Cortex of kidney (tissue), 1 donor: ENCODE measurements at places on chromosomes 2 and 18.

DNA sequence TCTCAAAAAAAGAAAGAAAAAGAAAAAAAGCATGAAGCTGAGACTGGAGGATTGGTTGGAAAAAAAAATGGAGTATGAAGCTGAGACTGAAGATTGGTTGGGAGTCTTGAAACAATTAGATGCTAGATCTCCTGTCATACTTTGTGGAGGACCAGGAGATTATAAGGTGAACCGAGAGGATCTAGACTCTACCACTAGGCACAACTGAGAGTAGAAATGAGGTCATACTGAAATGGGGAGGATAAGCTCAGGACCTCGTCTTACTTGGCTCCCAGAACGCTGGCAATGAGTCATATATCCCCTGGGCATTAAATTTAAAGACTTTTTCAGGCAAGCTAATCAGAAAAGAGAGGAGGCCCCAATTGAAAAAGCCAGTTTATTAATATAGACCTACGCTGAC is 3.3 kb upstream of the ORC2 start:
- DNase-seq, result no peak

DNA sequence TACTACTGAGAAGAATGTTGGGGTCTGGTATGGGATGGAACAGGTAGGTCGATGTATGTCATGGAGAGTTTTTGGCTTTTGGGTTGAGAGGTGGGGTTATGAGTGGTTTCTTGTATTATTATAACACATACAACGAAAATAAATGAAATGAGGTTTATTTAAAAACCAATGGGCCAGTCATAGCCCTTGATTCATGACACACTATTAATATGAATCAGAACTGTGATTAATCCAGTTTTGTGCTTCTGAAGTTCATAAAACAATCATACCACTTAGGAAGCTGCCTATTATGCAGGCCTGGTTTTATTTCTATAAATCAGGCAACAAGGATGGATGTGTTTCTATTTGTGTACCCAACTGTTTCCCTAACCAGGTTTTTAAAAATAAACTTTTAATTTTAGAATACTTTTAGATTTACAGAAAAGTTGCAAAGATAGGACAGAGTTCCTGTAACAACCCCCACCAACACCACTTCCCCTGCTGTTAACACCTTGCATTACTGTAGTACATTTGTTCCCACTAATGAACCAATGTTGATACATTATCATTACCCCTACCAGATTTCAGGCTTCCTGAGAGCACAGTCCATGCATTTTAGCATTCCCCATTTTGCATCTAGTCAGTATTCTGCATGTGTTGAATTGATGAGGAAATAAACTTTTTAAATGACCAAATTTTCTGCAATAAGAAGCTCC is 37.5 kb upstream of the NCOA1 start:
- no peak for DNase-seq

DNA sequence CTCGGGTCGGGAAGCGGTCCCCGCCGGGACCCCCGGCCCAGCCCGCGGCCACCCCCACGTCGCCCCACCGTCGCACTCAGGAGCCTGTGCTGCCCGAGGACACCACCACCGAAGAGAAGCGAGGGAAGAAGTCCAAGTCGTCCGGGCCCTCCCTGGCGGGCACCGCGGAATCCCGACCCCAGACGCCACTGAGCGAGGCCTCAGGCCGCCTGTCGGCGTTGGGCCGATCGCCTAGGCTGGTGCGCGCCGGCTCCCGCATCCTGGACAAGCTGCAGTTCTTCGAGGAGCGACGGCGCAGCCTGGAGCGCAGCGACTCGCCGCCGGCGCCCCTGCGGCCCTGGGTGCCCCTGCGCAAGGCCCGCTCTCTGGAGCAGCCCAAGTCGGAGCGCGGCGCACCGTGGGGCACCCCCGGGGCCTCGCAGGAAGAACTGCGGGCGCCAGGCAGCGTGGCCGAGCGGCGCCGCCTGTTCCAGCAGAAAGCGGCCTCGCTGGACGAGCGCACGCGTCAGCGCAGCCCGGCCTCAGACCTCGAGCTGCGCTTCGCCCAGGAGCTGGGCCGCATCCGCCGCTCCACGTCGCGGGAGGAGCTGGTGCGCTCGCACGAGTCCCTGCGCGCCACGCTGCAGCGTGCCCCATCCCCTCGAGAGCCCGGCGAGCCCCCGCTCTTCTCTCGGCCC is 13.6 kb downstream of the SPEG start:
- no peak for DNase-seq

- DNase-seq, result no peak
Observed at GRCh38 chr2:207354462-207354861, 175.3 kb upstream of the CREB1 start.

- DNase-seq, result no peak
Observed at GRCh38 chr18:5103286-5103685, 93.8 kb downstream of the AKAIN1 start.

DNA sequence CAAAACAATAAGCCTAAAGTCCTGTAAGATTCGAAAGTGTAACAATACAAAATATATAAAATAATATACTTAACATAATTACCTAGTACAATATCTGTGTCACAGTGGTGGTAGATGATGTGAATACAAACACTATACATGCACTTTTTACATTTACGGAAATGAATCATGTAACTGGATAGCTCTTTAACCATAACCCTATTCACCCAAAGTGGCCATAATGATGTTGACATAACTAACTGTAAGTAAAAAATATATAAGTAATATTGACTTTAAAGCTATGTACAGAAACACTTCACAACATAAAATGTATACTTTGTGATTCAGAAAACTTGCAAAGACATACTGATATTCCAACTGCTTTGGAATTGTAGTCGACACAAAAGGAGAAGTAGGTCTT is 616.9 kb upstream of the SLC8A1 start:
- DNase-seq, result no peak

DNA sequence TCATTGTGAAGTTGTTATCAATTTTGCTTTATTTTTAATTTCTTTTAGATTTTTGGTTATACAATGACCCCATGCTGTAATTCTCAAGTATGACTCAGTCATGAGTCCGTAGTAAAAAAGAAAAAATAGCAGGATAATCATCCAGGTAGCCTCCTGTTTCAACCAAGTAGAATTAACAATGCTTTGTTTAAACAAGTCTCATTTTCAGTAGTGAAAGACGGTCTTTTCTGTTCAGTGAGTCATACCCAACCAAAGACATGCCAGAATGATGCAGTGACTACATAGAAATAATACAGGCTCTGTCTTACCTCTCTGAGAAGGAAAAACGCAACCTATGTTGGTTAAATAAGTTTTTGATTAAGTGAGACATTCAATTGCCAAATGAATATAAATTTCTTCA is 67.8 kb upstream of the DSC1 start:
- no peak for DNase-seq

DNA sequence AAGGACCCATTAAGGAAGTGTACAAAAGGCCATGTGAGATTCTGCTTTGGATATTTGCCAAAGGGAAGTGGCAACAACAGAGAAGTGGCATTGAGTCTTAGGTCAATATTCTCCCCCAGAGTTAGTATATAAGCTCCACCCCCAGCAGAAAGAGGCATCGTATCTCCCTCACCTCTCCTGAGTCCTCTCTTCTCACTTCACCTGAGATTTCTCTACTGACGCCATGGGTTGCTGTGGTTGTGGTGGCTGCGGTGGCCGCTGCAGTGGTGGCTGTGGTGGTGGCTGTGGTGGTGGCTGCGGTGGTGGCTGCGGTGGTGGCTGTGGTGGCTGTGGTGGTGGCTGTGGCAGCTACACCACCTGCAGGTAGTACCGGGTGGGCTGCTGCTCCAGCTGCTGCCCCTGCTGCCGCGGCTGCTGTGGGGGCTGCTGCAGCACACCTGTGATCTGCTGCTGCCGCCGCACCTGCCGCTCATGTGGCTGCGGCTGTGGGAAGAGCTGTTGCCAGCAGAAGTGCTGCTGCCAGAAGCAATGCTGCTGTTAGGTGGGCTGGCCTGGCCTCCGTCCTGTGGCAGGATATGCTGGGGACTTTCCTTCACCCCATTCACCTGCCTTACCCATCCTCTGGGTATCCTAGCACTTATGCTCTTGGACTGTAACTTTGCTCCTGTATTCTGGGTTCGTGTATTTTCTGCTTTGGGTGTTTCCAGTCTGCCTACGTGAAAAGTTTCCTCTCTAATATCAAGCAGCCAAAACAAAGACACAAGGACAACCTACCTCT is 5.9 kb downstream of the SCYGR3 start:
- no peak for DNase-seq

- no peak for DNase-seq
Observed at GRCh38 chr18:59665057-59666006, 31.9 kb downstream of the CCBE1 start.
